ENCODE measurements at places on chromosomes 5 and 9. TPM values are rescaled to one million over a fixed set of nuclear protein-coding genes. Genes with fewer than 3 reads are reported as not detected.

The RGS7BP gene
- 0.09 TPM for total RNA-seq

The OR1J2 gene
- not detected for total RNA-seq

The C5orf46 gene
- total RNA-seq, result 2.6 TPM

The HMCN2 gene
- not detected for total RNA-seq

The F12 gene
- 9.6 TPM for total RNA-seq

The PPP3R2 gene
- not detected for total RNA-seq

The ANKRD34B gene
- 0.06 TPM for total RNA-seq

The ACTBL2 gene
- total RNA-seq, result 8.7 TPM

The GLRA1 gene
- not detected for total RNA-seq

The CD180 gene
- not detected for total RNA-seq

The PCDH1 gene
- 2.7 TPM for total RNA-seq

The MORN5 gene
- not detected for total RNA-seq

The SLC45A2 gene
- not detected for total RNA-seq

The LNPEP gene
- 12.7 TPM for total RNA-seq

The SLC34A1 gene
- total RNA-seq, result not detected

The CAMK2A gene
- total RNA-seq, result not detected

The TTC1 gene
- total RNA-seq, result 131 TPM

The SHLD3 gene
- 7.7 TPM for total RNA-seq

The GRM6 gene
- not detected for total RNA-seq

The ENTREP1 gene
- 0.74 TPM for total RNA-seq

The NIPAL4 gene
- total RNA-seq, result 0.51 TPM

The SYNPO gene
- total RNA-seq, result 5.4 TPM

The SPAG8 gene
- total RNA-seq, result 0.65 TPM

The MRPL22 gene
- 34.3 TPM for total RNA-seq

The PNPLA7 gene
- under 0.01 TPM for total RNA-seq

The TLR4 gene
- total RNA-seq, result 0.11 TPM

The DND1 gene
- 0.69 TPM for total RNA-seq

The GFPT2 gene
- total RNA-seq, result 124 TPM

The COX7C gene
- total RNA-seq, result 539 TPM

The WDR70 gene
- 39.4 TPM for total RNA-seq

The IRX1 gene
- total RNA-seq, result 19.0 TPM

The TNFSF15 gene
- not detected for total RNA-seq

The CNTFR gene
- total RNA-seq, result not detected

The PCDHGB4 gene
- total RNA-seq, result 0.06 TPM

The CCL28 gene
- not detected for total RNA-seq

The MEIKIN gene
- total RNA-seq, result not detected

The IFNB1 gene
- not detected for total RNA-seq

The IFNA4 gene
- not detected for total RNA-seq

The ABO gene
- not detected for total RNA-seq
